Neuronal stem cell (in vitro differentiated cells): ENCODE measurements at places on chromosomes 2 and 18.

GRCh38 chr2:238692562-238692961 is 155.3 kb upstream of the TWIST2 start:
- no peak for DNase-seq

- DNase-seq: no peak
Measured at GRCh38 chr2:88345842-88346241, 106.7 kb downstream of the FOXI3 start.

DNA sequence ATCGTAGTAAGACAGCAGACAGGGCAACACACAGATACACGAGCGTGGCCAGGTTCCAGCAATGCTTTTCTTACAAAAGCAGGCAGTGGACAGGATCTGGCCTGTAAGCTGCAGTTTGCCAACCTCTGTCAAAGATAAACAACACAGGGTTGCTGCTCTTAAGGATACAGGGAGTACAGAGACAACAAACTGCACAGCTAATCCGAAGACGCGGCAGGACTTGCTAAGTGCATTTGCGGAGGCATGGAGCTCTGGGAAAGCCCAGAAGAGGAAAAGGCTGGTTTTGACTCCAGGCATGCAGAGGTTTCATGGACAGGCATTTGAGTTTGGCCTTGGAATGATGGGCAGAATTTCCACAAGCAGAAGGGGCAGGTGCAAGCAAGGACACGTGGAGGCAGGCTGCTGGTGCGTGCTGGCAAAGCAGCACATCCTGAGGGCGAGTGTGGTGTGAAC is 24.4 kb downstream of the SERTAD2 start:
- no peak for DNase-seq

GRCh38 chr2:179263015-179263414 is 1.6 kb downstream of the SESTD1 start:
- DNase-seq: no peak

- no peak for DNase-seq
Measured at GRCh38 chr18:21309248-21309647, 67.2 kb downstream of the GREB1L start.

GRCh38 chr2:32902986-32903385 is 43.8 kb upstream of the LTBP1 start:
- DNase-seq: no peak

DNA sequence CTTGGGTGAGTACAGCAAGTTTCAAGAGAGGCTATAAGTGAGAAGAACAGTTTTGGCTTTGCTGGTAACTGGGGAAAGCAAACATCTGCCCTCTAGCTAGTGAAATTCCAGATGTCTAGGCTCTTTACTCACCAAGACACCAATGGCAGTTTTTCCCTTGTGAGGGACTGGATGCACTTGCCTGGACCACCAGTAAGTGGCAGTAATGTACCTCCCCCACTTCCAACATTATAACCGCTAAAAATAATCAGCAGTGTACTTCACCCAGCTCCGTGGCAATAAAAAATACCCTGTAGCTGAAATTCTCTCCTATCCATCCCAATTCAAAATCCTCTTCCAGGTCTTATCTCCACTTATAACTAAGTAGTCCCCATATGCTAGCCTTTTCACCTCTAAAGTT is 383.9 kb downstream of the ARHGAP15 start:
- DNase-seq: peak; percentile 24

GRCh38 chr2:45394842-45395241 is 216.2 kb downstream of the SRBD1 start:
- no peak for DNase-seq

DNA sequence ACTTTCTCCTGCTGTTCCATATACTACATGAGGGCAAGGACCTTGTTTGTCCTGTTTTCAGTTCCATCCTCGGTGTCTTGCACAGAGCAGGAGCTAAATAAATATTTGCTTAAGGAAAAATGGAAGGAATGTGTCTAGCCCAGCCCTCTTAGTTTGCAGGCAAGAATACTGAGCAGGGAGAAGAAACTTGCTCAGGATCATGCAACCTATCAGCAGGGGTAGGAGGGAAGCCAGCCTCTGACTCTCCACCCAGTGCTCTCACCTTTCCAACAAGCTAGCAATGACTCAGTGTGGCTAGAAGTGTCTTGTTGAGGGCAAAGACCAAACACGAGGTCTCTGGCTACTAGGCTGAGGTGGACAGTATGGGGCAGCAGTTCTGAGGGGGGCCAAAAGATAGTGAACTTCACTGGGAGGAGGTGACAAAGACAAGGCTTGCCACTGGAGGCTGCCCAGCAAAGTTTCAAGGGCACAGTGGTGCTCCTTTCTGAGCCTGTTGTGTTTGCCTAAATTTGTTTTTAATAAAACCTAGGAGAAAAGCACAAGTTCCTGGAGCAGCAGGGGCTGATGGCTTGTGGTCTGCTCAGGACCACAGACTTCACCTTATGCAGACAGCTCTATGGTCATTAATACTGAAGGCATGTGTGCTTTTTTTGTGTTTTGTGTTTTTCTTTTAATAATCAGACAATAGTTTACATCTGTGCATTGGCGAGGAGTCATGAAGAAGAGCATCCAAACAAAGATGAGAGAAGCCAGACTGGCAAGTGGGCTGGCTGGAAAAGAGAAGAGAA is 49.1 kb upstream of the CTAGE1 start:
- no peak for DNase-seq

GRCh38 chr2:170339750-170340692 is 162.1 kb downstream of the MYO3B start:
- no peak for DNase-seq

DNA sequence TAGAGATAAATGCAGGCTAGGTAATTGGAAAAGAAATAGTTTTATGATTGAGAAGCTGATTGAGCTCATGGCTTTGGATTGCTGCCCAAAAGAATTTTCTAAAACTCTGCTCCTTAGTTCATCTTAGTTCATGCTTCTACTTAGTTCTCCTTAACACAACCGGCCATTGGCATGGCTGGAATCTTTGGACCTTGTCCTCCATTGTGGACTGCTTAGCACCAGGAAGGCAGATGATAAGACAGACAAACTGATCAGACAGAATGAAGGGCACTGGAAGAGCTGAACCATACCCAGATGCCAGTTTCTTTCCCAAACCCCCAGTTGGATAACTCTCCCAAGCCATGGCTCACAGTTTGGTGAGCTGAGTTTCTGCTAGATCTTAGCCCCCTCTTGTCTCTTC is 36.3 kb upstream of the NABP1 start:
- DNase-seq: no peak

DNA sequence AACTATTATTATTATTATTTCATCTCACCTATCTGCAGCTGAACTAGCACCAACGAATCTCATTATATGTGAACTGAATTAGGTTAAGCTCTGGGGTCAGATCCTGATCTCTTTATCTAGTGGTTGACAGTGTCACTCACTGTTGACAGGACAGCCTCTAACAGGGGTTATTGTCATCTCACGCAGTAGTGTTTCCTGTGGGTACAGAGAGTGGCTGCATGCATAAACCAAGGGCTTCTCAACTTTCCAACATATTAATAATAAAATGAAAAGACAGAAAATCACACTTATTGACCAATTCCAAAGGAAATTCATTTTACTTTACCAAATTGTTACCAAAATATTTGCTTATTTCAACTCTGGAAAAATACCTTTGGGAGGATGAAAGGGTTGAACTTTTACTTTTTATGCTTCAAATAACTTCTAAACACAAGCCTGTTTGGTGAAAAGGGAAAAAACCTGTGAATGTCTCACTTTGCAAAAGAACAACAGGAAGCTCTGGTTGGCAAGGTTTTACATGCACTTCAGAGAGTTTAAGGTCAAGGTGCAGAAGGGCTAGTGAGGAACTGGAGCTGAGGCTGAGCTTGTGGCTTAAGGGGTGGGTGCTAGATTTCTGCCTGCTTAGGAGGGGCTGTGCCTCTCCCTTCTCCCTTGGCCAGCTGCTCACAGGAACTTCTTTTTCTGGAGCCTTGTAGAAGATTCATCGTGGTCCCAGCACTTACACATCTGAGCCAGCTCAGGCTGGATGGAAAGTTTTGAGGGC is 72.6 kb downstream of the CTAGE1 start:
- no peak for DNase-seq

GRCh38 chr2:43611987-43612894 is 16.4 kb upstream of the THADA start:
- peak; percentile 65 for DNase-seq

- DNase-seq: no peak
Measured at GRCh38 chr2:238286551-238286950, 1.9 kb downstream of the PER2 start.

DNA sequence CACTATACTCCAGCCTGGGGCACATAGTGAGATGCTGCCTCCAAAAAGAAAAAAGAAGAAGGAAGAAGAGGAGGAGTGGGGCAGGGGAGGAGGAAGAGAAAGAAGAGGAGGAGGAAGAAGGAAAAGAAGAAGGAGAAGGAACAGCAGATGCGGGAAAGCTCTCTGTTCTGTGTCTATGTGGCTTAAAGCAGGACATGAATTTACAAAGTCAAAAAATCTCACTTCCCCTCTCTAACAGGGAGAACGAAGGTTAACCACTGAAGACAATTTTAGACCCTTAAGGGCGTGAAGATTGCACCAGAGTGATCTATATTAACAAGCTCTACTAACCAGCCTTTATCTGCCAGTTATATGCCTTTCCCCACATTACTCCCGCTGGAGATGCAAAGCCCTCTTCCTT is 258.9 kb downstream of the METTL4 start:
- no peak for DNase-seq

- peak; percentile 82 for DNase-seq
Measured at GRCh38 chr2:317501-318424, 29.9 kb upstream of the ALKAL2 start.

DNA sequence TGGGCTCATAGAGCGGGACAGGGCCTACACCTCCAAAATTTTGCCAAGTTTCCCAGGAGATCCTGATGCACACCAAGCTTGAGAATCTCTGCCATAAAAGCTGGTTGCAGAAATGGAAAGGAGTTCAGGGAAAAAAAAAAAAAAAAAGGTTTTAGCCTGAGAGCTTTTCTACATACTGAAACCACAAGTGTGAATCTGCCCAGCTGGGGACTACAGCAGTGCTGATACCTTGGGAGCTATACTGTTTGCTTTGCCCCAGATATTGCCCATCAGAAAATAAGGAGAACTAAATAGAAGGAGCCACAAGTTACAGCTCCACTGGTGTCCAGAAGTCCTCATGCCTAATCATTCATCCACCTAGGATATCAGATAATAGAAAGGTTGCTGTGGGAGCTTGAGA is 38.4 kb upstream of the NCKAP5 start:
- DNase-seq: no peak

DNA sequence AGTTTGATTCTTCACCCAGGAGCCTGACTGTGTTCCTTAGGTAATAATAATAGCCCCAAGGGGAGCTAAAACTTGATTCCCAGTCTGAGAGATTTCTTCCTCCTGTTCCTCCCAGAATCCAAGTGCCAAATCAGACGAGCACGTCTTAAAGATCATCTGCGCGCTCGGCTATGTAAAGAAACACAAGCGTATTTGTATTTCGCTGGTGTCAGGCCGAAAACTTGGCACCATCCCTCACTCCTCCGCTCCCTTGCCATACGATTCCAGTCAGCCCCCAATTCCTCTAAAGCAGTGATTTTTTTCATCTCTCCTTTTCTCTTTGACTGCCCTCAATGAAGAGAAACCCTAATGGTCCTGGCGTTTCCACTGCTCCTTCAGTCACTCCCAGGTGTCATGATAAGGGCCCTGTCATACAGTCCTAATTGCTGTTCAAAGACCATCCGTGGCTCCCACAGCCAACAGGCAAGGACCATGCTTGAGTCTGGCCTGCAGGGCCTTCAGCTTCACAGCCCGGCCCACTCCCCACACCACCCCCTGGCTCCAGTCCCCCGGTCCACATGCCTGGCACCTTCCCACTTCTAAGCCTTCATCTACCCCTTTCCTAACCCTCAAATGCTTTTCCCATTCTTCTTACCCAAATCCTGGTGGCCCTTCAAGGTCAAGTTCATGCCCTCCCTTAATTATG is 130.8 kb upstream of the ID2 start:
- no peak for DNase-seq

- DNase-seq: no peak
Measured at GRCh38 chr2:16687955-16688354, 22.3 kb upstream of the CYRIA start.

DNA sequence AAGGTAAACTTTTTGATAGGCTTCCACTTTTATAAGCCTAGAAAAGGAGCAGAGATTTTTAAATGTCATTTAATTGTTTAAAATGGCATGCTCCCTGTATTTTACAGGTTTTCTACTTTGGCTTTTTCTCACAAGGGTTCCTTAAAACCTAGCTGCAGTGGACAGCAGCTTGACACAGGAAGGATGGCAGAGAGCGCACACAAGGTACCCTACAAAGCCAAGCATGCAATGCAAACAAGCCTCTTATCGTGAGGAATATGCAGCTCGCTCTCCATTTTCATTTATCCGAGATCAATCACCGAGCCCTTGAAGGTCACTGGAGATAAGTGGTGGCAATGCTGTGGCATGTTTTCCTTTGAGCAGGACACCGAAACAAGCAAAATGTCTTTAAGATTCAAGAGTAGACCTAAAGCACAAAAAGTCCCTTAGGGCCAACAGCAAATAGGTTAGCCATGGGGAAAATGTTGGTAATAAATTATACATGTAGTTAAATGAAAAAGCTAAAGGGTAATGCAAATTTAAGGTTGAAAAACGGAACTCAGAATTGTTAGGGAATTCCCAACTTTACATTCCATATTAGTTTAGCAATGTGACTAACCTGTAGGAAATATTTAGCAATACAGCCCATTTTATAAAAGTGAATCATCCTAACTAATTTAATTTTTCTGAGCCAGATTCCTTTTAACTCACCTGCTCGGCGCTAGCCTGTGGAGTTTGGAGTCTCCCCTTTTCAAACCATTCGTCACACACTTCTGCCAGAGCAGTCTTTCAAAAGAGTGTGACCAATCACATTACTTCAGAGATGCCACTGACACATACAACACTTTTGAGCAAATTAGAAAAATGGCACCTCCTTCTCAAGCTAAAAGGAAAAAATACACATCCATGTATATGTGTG is 337.9 kb upstream of the PKDCC start:
- DNase-seq: no peak

GRCh38 chr2:171909266-171909665 is 13.0 kb upstream of the HAT1 start:
- DNase-seq: no peak
